ENCODE measurements at places on chromosomes 16 and 17.

DNA sequence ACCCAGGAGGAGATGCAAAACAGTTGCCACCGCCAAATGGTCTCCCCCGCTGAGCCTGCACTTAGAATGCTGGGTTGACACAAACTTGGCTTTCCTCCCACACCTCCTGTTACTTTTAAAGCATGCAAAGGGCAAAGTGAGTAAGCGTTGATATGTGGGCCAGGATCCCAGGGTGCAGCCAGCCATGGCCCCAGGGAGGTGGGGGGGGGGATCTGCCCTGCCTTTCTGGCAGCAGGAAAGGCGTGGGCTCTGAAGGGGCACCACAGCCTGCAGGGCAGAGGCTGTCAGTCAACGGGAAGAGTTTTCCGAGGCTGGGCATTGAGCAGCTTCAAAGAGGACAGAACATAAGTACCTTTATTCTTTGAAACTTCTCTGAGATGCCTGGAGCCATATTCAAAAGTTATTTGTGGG lies 142.3 kb downstream of the ABCC12 start:
- no peak for DNase-seq

DNA sequence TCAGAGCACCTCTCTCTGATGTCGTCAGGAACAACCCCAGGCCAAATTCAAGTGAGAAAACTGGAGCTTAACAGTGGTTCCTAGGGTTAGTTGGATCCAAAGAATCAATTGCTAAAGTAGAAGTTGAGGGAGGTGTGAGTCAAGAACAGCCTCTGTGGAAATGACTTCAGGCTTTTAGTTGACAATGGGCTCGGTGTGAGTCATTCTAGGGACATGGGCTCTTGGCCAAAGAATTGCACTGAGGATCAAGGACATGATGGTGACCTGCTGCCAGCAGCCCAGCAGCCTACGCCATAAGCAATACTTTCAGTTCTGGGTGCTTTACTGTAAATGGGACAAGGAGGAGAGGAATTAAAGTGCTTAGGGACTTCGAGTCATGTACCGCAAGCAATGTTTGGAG lies 32.1 kb upstream of the SMURF2 start:
- DNase-seq, result peak; percentile 37

DNA sequence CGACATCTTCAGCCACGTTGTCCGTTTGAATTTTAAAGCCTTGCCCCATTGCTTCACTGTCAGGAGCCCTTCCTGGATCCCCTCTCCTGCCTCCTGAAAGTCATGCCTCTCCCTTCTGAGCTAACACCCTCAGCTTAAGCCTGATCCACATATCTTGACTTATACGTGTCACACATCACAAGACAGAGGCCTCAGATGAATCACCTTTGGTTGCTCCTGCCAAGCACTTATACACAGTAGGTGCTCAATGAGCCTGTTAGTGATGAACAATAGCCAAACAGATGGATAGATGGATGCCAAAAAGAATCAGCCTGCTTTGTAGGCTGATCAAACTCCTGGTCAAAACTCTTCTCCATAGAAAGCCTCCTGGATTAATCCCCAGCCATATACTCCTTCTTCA lies 31.8 kb downstream of the PITPNM3 start:
- DNase-seq, result no peak

GRCh38 chr17:40251576-40251975 lies 32.5 kb downstream of the WIPF2 start:
- DNase-seq, result peak; percentile 91

GRCh38 chr17:6669479-6670212 lies 18.1 kb downstream of the C17orf100 start:
- no peak for DNase-seq

- no peak for DNase-seq
Measured at GRCh38 chr16:2484898-2485508, 10.1 kb downstream of the TBC1D24 start.

- DNase-seq, result no peak
Measured at GRCh38 chr16:11580451-11581086, 6.2 kb downstream of the LITAF start.

DNA sequence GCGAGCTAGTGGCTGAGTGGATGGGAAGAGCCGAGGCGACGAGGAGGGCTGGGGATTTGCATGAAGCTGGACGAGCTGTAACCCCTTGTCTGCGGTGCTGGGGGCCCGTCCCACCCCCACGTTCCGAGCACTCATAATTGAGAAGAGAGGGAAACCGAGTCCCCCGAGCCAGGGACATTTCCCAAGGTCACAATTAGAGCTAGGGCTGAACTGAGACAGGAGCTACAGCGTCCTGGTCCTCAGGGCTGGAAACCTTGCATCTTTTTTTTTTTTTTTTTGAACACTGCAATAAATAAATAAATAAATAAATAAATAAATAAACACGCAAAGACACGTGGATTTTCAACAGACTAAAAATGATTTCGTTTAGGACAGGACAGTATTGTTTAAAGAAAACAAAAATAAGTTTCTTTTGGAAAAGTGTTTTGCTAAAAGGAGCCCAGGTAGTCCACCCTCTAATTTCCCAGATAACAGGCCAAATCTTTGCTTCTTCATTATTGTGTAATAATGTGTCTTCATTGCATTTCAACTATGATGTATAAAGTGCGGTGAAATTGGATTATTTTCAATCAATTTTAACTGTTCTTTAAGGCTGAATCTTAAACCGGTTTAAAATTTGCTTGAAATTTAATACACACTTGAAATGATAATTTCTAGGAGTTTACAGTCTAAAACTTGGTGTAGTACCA lies 992 bp downstream of the GDPD1 start:
- DNase-seq, result no peak

DNA sequence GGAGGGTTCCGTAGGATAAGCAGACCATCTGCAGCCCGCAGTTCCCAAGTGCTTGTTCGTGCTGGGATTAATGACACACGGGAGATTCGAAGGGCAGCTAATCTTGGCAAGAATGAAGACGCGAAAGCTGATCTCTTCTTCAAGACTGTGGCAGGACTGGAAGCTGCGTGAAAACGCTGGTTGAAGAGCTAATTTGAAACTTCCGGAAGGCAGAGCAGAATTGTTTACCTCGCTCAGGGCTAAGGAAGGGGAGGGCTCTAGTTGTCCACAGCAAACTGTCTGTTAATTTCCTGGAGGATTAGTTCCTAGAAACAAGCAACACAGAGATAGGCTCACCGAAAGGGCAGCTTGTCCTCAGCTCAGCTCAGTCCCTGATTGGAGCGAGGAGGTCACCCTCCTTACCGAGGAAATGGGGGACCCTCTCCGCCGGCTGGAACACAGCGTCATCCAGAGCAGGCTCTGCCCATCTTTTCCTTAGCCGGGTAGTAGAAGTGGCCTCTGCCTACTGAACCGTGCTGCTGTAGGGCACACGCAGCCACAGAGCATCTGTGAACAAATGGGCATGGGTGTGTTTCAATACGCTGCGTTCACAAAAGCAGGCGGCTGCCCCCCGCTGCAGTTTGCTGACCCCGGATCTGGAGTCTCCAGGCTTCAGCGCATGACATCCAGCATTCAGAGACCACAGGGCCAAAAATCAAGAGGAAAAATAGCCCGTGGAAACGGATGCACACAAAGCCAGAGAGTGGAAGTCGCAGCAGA lies 16.7 kb upstream of the BAIAP2 start:
- peak; percentile 54 for DNase-seq

DNA sequence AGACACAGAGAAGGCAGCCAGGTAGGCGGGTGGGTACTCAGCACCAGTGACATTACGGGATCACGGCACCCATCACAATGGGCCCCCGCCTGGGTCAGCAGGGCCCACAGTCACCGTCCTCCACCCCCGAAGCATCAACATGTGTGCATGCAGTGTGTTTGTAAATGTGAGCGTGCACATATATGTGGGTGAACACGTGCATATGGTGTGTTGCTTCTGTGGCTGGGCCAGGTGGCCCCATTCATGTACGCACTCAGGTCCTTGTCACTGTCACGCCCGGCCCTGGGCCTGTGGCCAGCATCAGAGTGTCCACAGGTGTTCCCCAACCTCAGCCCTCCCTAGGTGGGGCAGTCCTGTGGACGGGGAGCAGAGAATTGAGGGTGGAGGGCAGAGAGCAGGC lies 37.1 kb downstream of the TNFRSF13B start:
- no peak for DNase-seq

- peak; percentile 67 for DNase-seq
Measured at GRCh38 chr17:81712468-81713003, 452 bp downstream of the SLC25A10 start.

GRCh38 chr16:52191531-52192134 lies 355.3 kb downstream of the TOX3 start:
- peak; percentile 76 for DNase-seq

DNA sequence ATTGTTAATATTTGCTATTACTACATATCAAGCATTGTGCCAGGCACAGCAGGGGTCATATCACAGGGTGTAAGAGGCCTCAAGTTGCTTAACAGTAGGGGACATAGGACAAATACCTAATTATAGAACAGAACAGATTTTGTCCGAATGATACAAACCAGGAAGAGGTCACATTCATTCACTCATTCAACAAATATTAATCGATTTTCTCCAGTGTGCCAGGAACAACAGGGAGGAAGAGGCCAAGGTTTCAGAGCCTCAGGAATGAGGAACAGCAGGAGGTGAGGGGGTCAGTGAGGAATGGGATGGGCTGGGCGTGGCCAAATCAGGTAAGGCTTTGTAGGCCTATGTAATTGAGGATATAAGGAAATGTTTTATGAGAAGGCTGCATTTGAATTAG lies 11.2 kb upstream of the CHST4 start:
- no peak for DNase-seq

GRCh38 chr17:77308861-77309726 lies 168.3 kb downstream of the SEC14L1 start:
- DNase-seq, result peak; percentile 88

- DNase-seq, result no peak
Measured at GRCh38 chr17:32485261-32486110, 1.3 kb upstream of the CDK5R1 start.

- peak; percentile 95 for DNase-seq
Measured at GRCh38 chr16:68287276-68288251, 23.2 kb downstream of the SLC7A6OS start.

- DNase-seq, result no peak
Measured at GRCh38 chr17:56540836-56541235, 52.7 kb upstream of the NOG start.

DNA sequence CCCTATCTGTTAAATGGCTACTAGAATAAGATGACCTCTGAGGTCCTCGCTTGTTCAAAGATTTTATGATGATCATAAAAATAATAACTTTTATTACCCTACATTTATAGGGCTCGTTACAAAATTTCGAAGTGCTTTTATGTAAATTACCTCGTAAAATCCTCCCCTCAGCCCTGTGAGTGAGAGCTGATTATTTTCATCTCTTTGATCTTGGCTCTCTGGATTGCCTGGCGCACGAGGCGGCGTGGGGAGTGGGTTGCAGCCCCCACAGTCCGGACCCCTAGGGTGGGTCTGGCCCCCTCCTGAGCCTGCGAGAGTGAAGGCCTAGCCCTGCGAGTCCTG lies 1.6 kb downstream of the SDK2 start:
- DNase-seq, result no peak

DNA sequence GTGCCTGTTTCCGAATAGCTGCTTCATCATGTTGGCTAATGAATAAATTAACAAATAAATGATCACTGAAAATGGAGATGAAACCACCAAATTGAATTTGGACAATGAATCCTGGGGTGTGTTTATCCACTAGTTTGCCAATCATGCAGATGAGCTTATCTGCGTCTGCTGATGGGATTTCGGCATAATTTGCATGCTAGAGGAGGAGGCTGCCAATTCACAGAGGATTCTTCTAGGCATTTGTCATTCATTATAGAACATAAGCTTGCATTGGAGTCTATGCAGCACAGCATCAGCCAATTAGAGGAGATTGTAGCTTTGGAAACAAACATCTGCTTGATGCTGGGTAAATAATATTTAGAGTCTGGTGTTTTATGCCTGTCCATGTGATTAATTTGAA lies 123.1 kb downstream of the NPIPB5 start:
- DNase-seq, result no peak

GRCh38 chr17:79152110-79152509 lies 77.5 kb downstream of the ENGASE start:
- DNase-seq, result no peak

GRCh38 chr16:16048904-16049582 lies 99.6 kb downstream of the ABCC1 start:
- no peak for DNase-seq

- no peak for DNase-seq
Measured at GRCh38 chr16:57131351-57131970, 39.1 kb downstream of the CPNE2 start.

DNA sequence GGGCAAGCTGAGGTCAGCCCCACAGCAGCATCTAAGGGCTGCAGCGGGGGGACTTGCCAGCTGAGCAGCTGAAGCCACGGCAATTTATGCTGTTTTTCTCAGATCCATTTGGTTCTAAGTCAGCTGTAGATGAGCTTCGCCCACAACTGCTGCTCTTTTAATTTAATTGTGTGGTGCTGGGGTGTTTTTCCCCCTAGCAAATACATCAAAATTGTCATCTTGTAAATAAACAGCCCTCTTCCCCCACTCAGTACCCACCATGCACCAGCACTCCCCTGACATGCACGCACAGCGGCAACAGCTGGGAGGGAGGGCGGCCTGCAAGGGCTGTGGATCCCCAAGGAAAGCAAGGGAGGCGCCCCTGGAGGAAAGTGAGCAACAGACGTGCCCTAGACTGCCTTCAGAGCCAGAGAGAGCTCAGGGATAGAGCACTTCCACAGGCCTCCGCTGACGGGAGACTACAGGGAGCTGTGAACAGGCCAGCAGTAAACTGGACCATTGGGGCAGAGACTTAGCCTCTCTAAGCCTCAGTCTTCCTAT lies 149.5 kb downstream of the TMEM132E start:
- no peak for DNase-seq

DNA sequence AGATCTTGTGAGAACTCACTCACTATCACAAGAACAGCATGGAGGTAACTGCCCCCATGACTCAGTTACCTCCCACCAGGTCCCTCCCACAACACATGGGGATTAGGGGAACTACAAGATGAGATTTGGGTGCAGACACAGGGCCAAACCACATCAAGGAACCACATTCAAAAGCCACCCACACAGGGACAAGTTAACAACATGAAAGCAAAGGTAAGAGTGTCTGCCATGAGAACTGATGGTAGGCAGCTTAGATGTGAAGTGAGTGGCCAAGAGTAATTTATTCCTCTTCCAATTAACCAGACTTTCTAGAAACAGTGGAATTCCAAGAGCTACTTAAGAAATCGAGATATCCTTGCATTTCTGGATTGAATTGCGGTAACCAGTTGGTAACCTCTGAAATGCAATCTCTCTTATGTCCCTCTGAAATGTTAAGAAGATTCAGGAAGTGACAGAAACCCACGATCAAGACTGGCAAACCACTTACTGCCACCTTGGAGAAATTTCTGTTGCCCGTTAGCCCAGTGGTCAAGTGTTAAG lies 167.4 kb upstream of the CACNG5 start:
- no peak for DNase-seq

DNA sequence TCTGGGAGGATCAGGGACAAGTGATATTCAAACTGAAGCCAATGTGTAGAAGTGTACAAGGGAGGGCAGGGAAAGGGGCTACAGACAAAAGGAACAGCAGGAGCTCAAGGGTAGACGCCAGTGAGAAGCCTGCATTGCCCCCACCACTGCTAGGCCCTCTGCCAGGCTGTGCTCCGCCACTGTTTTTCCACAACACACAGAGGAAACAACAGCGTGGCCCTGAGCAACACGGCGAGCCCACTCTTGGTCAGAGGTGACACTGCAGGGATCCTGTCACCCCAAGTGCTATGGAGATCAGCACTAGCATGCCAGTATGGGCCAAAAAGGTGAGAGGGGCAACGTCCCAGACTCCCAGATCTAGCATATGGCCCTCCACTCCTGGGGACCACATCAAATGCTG lies 23.4 kb downstream of the MYO18A start:
- DNase-seq, result no peak

GRCh38 chr16:54630284-54630967 lies 300.2 kb upstream of the IRX5 start:
- no peak for DNase-seq
